Stomach (tissue), 19 donors: ENCODE measurements at places on chromosomes 4 and X.

DNA sequence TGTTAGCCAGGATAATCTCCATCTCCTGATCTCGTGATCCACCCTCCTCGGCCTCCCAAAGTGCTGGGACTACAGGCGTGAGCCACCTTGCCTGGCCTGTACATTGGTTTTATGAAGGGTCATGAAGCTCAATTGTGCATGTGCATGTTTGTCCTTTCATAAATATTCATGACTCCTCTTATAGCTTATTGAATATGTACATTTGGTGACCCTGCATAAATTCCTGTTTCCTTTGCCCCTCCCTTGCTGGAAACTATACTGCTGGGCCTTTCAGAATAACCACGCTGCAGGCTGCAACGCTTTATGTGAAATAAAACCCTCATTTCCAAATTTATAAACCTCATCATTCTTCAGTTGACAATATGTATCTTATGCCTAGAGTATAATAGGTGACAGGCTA lies 978.0 kb upstream of the LCORL start:
- H3K4me1 ChIP-seq = no peaks in the 10 kb centered on the region
- no peak overlapping the region for H3K4me3 ChIP-seq
- H3K27me3 ChIP-seq = no peaks in the 10 kb centered on the region

GRCh38 chr4:113757486-113757885 lies 4.1 kb downstream of the CAMK2D start:
- no peak overlapping the region for H3K4me3 ChIP-seq
- no peak for DNase-seq
- peaks cover 28% of the 10 kb centered on the region for H3K4me1 ChIP-seq
- H3K27ac ChIP-seq = peak overlapping the region; percentile 99
- no peaks in the 10 kb centered on the region for H3K27me3 ChIP-seq

DNA sequence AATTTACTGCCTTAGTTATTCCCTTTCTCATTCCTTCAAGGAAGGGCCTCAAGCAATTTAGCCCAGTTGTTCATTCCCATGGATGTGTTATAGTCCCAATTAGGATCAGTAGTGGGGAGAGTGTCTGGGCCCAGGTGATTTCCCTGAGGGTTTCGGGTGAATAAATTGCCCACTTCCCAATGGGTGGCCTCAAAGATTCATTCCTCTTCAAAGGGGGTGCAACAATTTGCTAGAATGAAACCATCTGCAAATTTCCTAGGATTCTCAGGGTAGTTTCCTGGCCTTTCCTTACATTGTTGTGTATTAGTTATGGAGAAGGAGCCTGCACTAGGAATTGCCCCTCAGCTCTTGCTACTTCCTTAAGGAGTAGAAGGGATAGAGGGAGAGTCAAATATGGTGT lies 6.3 kb upstream of the AREG start:
- no peaks in the 10 kb centered on the region for H3K27me3 ChIP-seq
- no peaks in the 10 kb centered on the region for H3K4me1 ChIP-seq
- no peaks in the 10 kb centered on the region for H3K36me3 ChIP-seq
- no peak overlapping the region for H3K4me3 ChIP-seq
- no peak for DNase-seq

DNA sequence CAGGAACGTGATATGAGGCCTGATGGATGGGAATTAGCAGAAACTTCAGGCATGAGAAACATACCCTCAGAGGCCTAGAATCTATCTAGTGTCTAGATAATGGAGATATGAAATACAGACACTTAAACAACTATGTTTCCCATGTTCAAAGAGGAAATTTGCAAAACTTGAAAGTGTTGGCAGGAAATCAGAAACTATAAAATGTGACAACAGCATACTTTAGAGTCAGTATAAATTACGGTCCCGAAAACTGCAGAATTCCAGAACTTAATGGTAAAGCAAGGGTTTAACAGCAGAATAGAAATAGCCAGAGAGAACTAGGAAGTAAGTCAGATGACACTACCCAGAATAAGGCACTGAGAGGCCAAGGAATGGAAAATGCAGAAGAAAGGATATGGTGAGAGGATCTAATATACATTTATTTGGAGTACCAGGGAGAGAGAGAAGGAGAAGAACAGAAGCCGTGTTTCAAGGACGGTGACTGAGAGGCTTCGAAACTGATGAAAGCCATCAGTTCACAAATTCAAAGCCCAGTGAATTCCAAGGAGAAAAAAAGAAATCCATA lies 7.4 kb downstream of the HTT-AS start:
- H3K27ac ChIP-seq = no peak overlapping the region
- H3K27me3 ChIP-seq = no peaks in the 10 kb centered on the region
- no peak for DNase-seq

GRCh38 chr4:53912766-53913497 lies 151.5 kb downstream of the CHIC2 start:
- no peak for DNase-seq
- no peak overlapping the region for H3K27ac ChIP-seq
- H3K27me3 ChIP-seq = peaks cover 36% of the 10 kb centered on the region

DNA sequence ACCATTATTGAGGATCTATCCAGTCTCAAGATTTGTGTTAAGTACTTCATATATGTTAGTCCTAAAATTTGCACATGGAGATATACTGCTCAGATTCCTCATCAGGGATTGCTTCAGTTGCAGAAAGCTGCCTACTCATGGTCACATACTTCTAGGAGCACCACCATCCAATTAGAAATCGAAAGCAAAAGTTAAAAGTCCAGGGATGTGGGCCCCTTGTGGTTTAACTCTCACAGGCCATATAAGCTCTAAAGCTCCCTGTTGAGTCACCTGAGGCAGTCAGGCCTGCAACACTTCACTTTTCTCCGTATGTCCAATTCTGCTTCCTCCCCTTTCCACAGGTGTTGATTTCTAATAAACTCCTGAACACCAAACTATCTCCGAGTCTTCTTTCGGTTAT lies 84.2 kb downstream of the CNOT6L start:
- H3K27me3 ChIP-seq = no peaks in the 10 kb centered on the region
- no peak overlapping the region for H3K4me3 ChIP-seq
- DNase-seq = peak; percentile 55
- H3K36me3 ChIP-seq = peaks cover 29% of the 10 kb centered on the region

GRCh38 chr4:146790515-146790914 lies 151.8 kb downstream of the POU4F2 start:
- no peaks in the 10 kb centered on the region for H3K4me1 ChIP-seq
- no peak overlapping the region for H3K27ac ChIP-seq
- no peaks in the 10 kb centered on the region for H3K27me3 ChIP-seq
- no peak for DNase-seq
